ENCODE measurements at places on chromosomes 4 and X.

DNA sequence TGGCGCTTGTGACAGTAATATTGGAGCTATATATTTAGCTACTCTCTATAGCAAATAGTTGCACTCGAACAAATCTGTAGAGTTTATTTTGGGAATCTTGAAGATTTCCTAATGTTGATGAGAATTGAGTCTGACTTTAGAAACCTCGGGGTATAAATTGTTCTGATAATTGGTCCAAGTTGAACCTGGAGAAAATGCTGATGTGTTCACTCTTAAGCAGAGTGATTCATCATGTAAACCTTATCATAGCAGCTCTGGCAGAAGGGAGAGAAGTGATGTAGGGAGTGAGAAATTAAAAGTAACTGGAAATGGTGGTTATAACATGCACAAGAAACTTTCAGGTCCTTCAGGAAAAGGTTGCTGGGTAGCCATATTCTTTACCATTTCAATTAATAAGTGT, 16.4 kb upstream of the SLC4A4 start:
- DNase-seq, result no peak

GRCh38 chr4:112279025-112279881, 6.5 kb downstream of the TIFA start:
- DNase-seq, result peak; percentile 84

GRCh38 chr4:127686658-127687057, 43.5 kb upstream of the SLC25A31 start:
- DNase-seq, result no peak

- no peak for DNase-seq
Observed at GRCh38 chr4:171650543-171650942, 162.7 kb upstream of the GALNTL6 start.

DNA sequence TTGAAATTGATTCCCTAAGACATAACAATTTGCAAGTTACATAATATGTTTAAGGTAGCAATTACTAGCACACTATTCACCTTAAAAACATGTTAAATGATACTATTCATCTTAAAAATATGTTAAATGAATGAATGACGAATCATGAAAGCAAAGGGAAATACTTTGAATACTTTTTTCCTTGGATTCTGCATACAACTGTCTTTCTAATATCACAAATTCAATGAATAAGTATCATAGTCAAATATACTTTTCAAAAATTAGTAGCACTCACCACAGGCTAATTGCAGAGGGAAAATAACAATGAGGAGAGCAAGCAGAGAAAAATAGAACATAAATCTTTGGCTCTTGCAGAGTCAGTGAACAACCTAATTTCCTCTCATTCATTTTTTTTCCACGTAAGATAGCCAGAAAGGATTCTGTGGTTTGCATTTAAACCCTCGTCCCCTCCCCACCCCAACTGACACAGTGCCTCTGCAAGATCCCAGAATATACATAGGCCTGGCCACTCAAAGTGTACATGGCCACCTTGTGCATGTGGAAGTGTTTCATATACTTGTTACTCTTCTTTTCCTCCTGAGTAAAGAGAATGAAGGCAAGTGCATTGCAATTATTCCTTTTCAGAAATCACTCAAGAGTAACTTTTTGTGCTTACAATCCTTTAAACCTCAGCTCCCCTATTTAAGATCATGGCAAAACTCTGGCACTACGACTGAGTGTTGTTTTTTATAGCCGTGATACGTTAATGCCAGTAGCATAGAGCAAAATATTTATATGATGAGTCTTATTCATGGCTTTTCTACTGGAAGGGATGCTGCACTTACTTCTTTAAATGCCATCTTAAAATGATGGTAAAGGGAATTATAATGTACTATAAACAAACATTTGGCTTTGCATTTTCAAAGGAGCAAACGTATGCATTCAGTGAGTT, 236.4 kb downstream of the PDGFC start:
- DNase-seq, result peak; percentile 45

- no peak for DNase-seq
Observed at GRCh38 chr4:187603093-187604025, 392.2 kb upstream of the ZFP42 start.

DNA sequence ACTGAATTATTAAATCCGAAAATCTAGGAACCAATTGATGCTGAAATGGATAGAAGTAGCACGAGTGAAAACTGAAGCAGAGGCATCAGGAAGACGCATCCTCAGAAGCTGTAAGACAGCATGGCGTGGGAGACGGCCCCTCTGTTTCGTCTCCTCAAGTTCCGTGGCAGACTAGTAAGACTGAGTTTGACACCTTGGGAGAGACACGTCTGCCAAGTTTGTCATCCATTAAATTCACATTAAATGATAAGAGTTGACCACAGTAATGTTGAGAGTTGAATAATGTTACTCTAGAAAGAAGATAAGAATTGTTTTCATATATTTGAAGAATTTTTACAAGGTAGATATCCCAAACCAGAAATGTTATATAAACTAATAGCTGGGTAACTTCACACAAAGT, 736.1 kb upstream of the FRG1 start:
- no peak for DNase-seq

- no peak for DNase-seq
Observed at GRCh38 chrX:42725196-42725595, 52.8 kb downstream of the PPP1R2C start.
